Left cardiac atrium (tissue), 4 donors: ENCODE measurements at places on chromosomes 6 and 20. TPM values are rescaled to one million over a fixed set of nuclear protein-coding genes. Genes with fewer than 3 reads are reported as not detected.

DNA sequence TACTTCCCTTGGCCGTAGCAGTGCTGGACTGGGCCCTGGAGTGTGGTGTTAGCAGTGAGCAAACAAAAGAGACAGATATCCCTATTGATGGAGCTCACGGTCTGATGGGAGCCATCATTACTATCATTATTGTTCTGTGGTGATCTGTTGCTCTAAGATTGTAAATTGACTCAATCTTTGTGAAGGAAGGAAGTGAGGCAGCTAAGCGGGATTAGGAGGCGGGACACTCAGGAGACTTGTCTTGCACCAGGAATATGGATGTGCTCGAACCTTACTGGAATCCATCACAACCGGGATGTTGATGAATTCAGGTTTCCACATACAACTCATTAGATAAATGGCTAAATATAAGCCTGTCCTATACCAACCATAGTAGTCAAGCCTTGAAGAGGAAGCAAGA, 25.5 kb upstream of the FAM50B start:
- DNase-seq: no peak

DNA sequence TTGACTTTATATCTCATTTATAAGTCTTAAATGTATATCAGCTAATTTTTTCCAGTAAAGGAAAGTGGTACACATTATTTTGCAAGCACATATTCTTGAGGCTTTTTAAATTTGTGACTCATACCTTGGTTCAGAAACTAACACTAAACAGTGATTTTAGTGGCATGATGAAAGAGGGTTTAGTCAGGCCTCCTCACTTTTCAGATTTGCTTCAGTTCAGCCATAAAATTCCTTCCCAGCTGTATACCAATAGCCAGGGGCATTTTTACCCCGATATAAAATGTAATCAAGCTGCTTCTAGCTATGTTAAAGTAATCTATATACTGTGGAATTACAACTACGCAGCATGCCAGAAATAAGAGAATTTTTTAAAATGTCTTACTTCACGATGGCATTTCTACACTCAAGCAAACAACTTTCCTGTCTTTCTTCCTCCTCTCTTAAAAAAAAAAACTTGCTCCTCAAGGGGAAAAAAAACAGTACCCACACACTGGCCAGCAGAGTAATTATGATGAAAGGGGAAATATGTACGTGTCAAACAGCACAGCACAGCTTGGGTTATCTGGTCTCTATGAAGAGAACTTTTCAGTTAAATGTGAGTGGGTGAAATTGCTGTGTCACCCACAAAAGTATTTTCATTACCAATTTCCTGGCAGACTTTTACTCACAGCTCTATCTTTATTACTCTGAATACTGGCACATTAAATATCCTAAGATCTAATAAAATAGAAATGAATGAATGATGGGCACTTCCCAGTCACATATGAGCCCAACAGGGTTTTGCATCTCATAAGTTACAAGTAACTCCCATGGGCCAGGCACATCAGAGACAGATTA, 244.8 kb upstream of the TENT5A start:
- DNase-seq: no peak

GRCh38 chr20:24775966-24776365, 173.1 kb upstream of the CST7 start:
- DNase-seq: no peak

The SFTA2 gene
- not detected for total RNA-seq

The MYT1 gene
- 0.34 TPM for total RNA-seq

The DZANK1 gene
- 1.1 TPM for total RNA-seq

DNA sequence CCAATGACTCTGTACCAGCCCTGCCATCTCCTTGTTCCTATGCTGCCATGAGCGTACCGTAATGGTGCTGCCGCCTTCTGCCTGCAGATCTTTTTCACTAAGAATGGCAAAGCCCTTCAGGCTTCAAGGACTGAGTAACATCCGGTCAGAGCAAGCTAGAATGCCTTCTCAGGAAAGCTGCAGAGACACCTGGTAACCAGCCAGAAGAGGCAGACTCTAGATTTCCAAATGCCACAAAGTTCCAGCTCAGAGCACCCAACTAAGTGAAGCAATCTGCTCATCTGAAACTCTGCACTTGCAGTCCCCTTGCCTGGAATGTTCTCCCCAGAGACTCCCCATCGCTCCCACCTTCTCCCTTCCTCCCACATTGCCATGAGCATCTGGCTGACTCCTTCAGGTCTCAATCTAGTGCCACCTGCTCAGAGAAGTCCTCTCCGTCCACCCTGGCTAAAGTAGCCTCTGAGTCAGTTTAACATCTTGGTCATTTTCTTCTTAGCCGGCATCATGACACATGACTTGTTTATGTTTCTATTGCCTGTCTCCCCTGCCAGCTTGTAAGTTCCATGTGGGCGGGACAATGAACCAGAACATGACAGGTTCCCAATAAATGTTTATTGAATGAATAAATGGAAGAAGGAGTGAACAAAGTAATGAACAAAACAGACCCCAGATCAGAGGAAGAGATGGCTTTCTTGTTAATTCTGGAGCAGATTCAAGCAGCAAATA, 6.9 kb upstream of the OCSTAMP start:
- DNase-seq: no peak

The OARD1 gene
- 16.3 TPM for total RNA-seq

GRCh38 chr6:27260836-27261375, 13.4 kb downstream of the PRSS16 start:
- DNase-seq: no peak

The FILIP1 gene
- total RNA-seq: 85.8 TPM

DNA sequence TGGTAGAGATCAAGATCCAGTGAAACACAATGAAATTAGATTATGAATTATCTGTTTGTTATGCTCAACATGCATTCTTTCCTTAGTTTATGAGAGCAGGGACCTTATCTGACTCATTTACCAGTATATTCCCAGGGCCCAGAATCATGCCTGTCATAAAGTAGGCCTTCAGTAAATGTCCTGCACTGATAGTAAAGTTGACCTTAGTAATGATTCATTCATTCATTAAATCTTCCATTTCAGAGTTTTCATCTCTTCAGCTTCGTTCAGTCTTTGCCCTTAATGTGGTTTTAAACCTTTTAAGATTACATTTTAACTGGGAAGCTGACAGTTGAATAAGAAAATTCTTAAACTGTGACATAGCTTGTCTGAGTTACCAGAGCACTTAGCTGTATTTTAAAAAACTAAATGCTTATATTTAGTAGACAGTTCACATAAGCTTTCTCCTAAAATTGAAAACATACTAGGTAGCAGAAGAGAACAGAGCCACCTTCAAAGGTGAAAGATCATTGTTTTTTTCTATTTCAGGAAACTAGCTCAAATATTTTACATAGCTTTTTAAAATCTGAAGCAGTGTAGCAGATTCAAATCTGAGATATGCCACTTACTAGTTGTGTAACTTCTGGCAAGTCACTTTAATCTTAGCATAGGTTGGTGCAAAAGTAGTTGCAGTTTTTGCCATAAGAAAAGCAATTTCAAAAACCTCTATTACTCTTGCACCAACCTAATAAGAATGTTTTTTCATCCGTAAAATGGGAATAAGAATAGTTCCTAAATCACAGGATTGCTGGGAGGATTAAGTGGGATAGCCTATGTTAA, 41.4 kb downstream of the MCM8 start:
- DNase-seq: no peak

The RBBP8NL gene
- not detected for total RNA-seq

DNA sequence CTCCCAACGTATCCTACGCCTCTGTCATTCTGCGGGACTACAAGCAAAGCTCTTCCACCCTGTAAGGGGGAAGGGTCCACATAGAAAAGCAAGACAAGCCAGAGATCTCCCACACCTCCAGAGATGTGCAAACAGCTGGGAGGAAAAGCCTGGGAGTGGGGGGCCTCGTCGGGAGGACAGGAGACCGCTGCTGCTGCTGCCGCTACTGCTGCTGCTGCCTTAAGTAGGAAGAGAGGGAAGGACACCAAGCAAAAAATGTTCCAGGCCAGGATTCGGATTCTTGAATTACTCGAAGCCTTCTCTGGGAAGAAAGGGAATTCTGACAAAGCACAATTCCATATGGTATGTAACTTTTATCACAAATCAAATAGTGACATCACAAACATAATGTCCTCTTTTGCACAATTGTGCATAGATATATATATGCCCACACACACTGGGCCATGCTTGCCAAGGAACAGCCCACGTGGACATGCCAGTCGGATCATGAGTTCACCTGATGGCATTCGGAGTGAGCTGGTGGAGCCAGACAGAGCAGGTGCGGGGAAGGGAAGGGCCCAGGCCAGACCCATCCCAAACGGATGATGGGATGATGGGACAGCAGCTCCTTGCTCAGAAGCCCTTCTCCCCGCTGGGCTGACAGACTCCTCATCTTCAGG, 108.8 kb upstream of the RAB32 start:
- no peak for DNase-seq

- DNase-seq: no peak
Measured at GRCh38 chr6:146950351-146950835, 253.8 kb upstream of the STXBP5 start.

GRCh38 chr6:13165502-13166172, 162.7 kb downstream of the TBC1D7 start:
- DNase-seq: no peak

The DPM1 gene
- total RNA-seq: 31.2 TPM

The LAMP5 gene
- not detected for total RNA-seq

The THEMIS gene
- total RNA-seq: 0.63 TPM

DNA sequence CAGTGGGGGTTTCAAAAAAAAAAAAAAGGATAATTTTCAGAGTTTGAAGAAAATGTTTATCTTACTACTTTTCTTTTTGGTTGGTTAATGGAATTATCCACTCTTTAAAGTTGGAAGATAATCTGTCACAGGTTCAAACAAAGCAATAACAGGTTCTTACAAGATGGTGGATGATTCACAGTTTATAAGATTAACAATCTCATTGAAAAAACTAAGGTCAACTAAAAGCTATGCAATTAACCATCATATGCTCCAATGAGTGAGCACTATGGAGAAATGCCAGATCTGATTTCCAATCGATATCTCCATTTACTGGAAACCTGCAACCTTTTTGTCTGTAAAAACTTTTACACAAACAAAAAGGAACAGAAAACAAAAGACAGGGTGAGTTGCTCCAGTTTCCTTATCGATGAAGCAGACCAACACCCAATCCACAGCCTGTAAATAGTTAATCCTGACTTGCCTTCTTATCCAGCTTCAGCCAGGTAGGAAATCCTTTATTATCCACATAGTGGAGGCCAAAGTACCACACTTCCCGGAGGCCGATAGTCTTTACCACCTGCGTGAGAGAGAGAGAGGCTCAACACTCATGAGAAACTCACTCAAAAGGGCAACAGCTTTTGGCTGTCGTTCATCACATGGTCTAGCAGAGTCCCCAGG, 32.4 kb downstream of the EZR start:
- DNase-seq: no peak

GRCh38 chr6:33597551-33598322, 17.7 kb upstream of the BAK1 start:
- peak; percentile 58 for DNase-seq

The PGC gene
- total RNA-seq: not detected

The CST1 gene
- not detected for total RNA-seq

DNA sequence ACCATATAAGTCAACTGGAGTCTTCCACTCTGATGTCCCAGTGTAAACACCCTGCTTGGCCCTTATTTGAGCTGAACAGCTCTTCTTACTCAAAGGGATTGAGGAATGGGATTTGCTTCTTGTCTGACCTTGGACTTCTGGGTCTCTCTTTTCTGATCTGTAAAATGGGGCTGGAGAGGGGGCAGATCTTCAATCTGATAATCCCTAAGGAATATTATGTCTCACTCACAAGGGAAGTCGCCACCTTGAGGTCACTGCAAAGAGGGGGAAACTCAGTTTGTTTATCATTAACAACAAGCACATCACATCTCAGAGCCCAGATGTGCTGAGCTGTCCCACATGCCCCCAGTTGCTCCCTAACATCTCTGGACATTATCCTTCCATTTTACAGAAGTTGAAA, 15.1 kb downstream of the KCNS1 start:
- DNase-seq: no peak

DNA sequence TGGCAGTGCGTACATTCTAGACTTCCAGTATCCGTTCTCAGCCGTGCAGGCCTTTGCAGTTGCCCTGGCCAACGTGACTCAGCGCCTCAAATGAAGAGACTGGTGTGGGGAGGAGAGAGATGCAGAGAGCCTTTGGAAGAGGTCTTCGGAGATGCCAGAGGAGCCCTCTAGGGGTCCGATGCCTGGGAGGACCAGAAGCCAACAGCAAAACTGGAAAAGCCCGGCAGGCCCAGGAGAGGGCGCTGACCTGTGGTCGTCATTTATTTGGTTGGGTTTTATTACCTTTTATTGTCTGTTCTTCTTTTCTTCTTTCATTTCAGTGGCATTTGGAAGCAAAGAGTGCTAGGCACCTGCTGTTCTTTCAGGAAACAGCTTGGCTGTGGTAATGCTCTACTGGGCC, 53.3 kb upstream of the TMEM181 start:
- no peak for DNase-seq

DNA sequence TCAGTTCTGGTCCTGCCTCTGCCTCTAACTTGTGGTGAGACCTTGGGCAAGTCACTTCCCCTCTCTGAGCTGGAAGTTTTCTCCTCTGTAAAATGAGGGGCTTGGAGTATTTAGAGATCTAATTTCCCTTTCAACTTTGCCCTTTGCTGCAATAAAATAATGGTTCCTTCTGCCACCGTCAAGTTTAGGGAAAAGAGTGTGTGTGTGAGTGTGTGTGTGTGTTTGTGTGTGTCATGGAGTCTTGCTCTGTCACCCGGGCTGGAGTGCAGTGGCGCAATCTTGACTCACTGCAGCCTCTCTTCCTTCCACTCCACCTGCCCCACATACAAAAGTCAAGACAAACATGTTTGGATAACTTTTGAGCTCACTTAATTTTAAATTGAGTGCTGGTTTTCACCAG, 39.2 kb upstream of the PIM1 start:
- DNase-seq: peak; percentile 55

- peak; percentile 55 for DNase-seq
Measured at GRCh38 chr6:132764370-132764769, 6.7 kb upstream of the VNN2 start.

The TCF15 gene
- 7.3 TPM for total RNA-seq

- DNase-seq: no peak
Measured at GRCh38 chr6:16741112-16742016, 19.9 kb downstream of the ATXN1 start.

DNA sequence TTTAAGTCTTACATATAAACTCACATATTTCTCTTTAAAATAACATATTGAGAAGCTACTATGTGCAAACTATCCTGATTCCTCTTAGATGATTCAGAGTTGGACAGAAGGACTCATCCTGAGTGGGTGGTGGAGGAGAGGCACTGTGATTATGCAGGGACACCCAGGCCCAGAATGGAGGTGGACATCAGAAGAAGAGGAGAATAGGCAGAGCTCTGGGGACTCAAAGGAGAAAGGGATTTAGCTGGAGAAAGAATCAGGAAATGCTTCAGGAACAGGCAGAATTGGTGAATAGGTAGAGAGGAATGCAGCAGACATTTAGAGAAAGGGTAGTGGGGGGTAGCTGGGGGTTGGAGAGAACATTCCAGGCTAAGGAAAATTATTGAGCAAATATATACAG, 17.4 kb downstream of the RCAN2 start:
- no peak for DNase-seq

GRCh38 chr6:89357390-89357789, 4.9 kb upstream of the UBE2J1 start:
- no peak for DNase-seq
